Fibroblast of skin of scalp (primary cell): ENCODE measurements at places on chromosomes 11 and 22.

GRCh38 chr11:108392353-108392752 is 75.0 kb downstream of the C11orf65 start:
- DNase-seq: no peak

DNA sequence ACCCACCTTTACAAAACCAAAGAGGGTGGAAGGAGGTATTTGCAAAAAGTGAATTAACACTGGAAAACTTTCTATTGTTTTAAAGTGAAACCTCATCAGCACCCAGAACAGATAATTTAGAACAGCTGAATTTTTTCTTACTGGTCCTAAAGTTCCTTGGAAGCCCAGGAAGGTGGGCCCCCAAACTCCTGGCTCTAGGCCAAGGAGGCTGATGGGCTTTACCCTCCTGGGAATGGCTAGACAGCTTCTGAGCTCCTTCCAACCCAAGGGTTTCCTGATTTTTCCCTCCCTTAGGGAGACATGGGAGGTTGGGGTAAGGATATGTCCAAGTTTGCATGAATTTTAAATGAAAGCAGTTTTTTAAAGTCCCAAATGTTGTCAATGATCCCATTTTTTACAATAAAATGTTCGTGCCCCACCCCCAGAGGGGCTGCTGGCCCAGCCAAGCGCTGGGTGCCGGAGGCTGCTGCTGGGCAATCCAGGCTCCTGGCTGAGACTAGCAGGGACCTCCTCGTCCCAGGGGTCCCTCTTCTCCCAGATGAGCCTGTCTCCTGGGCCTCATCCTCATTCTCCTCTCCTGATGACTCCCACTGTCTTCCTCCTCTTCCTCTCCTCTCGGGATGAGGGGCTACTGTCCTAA is 28.4 kb downstream of the RELT start:
- DNase-seq: no peak

- no peak for DNase-seq
These were observed 27.0 kb upstream of the MUC5B start for GRCh38 chr11:1195682-1196515.

GRCh38 chr11:46302866-46303265 is 25.4 kb downstream of the CREB3L1 start:
- no peak for DNase-seq

GRCh38 chr11:35162745-35163144 is 23.8 kb downstream of the CD44 start:
- no peak for DNase-seq

DNA sequence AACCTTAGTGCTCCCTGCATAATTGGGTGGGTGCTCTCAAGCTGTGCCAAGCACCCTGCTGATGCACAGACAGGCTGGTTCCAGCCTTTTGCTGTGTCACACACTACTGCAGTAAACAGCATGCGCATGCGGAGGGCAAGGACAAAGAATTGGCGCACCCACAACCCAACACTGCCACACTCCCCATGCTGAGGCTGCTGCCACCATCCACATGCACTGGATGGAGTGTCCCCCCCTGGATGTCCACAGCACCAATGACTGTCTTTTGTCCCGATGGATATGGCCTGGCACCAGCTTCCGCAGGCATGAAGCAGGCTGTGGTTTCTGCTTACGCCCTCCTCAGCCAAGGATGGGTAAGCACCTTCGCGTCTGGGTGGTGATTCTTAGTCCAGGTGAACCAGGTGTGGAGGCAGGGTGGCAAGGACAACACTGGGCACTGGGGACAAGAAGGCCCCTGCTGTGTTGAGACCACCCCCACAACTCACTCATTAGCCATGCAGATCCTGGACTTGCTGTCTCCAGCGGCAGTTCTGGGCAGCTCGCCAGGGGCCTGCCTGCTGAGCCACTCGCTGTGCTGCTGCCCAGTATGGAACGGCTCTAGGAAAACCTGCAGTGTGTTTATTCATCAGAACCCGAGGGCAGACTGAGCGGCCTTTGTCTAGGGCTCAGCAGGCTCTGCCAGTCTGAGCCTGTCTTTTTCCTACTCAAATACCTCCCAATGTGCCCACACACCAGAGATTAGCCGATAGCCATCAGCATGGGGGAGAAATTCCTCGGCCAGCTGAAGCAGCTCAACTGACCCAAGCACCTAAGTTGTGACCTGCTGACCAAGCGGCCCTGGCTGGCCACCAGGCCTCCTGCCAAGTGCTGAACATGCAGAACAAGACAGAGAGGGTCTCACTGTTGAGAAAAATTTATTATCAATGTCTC is 8.2 kb upstream of the NAP1L4 start:
- peak; percentile 64 for DNase-seq

GRCh38 chr22:41487037-41487935 is 18.4 kb downstream of the ACO2 start:
- no peak for DNase-seq

DNA sequence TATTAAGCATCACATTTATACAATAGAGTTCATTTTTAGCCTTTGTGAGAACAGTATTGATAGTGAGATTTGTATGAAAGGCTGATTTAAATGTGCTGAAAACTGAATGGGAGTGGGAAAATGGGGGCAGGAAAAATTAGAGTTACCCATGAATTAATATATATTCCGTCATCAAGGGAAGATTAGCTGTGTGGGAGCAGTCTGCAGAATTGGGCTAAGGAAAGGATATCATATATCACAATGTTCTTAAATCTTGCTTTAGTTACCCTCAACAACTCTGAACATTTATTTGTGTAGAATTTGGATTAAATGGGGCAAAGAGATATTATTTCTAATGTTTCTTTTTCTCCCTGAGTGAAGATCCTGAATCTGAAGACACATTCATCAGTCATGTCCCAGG is at the start of gene OR51Q1:
OR51Q1 (plus strand) TSS at position 301 of the 400 bp plus-strand sequence; CDS start at position 391, 90 bp downstream.
- no peak for DNase-seq

DNA sequence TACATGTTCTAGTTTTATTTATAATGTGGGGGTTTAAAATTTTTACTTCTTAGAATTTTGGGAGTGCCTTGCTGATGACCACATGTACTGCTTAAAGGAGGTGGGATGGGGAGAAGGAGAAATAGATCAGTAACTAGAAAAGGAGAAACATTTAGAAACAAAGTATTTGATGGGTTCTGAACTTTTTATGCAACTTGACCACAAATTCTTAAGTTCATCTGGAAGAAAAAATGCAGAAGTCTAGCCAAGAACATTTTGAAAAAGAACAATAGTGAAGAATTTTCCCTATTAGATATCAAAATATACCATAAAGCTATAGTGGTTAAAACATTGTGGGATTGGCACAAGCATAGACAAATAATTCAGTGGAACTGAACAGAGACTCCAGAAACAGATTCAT is 73.3 kb upstream of the AMPD3 start:
- DNase-seq: peak; percentile 80

- peak; percentile 75 for DNase-seq
These were observed 62.7 kb downstream of the TSPAN18 start for GRCh38 chr11:44789496-44789895.

DNA sequence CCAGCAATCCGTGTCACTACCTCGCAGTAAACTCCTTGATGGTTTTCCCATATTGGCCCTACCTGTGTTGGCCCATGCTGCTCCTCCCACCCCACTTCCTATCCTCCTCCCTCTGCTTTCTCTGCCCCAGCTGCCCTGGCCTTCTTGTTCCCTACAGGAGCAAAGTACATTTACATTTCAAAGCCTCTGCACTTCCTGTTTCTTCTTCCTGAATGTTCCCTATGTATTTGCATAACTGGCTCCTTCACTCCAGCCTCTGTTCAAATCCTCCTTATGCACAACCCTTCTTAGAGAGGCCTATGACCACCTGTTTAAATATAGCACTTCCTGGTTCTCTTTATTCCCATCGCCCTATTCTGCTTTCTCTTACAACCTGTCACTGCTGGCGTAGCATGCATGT is 62.2 kb downstream of the PARVA start:
- DNase-seq: no peak

DNA sequence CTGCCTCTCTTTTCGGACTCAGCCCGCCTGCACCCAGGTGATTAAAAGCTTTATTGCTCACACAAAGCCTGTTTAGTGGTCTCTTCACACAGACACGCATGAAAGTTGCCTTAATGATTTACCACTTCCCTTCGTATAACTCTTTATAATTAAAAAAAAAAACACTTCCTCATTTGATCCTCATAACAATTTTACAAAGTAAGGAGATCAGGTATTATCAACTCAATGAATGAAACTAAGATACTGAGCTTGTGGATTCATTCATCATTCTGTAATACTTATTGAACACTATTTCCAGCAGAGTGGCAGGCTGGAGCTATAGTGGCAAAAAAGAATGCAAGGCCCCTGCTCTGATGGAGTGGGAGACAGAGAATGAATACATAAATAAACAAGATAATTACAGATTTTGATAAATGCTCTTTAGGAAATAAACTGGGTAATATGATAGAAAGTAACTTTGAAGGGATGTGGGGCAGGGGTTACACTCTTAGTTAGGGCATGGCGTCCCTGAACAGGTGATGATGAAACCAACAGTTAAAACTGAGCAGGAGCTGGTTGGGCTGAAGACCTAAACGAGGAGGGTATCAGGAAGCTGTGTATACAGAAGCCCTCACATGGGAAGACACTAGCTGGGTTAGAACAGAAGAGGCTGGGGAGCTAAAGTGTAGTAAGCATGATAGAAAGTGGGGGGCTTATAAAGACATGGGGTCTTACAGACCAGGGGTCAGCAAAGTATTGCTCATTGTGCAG is 5.4 kb upstream of the CRTAM start:
- no peak for DNase-seq

GRCh38 chr11:57777969-57778317 is 16.3 kb downstream of the CTNND1 start:
- DNase-seq: no peak

- no peak for DNase-seq
These were observed 196.2 kb downstream of the MAML2 start for GRCh38 chr11:96146765-96147164.

GRCh38 chr22:19689408-19689807 is 24.9 kb upstream of the SEPTIN5 start:
- DNase-seq: no peak

DNA sequence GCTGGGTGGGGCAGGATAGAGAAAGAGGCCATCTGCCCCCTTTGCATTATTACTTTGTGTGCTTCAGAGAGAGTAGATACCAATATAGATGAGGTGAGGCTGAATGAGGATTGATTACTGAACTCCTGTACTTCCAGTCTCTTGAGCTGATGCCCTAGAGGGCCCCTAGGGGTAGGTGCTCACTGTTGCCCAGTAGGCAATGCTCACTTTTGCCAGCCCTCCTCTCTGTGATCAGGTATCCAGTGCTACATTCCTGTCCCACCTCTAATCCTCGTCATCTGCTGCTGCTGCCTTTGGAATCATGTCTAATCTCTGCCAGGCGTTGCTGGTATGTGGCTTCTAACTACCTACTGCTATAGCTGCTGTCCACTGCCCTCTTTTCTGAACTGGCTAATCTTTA is 57.2 kb downstream of the CCDC83 start:
- DNase-seq: no peak
